Fibroblast of skin of left quadriceps (primary cell): ENCODE measurements at places on chromosomes 5 and 9.

DNA sequence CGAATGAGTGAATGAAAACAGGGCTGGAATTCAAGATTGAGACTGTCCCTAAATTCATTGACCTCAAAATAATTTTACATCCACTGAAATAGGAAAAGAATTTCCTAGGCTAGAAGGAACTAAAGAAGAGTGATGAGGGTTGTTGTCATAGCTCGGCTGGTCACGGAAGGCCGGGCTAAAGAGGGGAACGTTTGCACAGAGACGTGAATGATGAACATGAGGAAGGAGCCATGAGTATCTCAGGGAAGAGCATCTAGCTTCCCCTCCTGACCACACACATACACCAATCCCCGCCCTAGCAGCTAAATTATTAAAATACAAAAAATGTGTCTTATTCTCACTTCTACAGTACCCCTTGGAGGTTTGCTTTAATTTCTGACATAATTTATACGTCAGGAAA is 124.4 kb upstream of the ABCA1 start:
- no peak for DNase-seq

- no peak for DNase-seq
Observed at GRCh38 chr5:134120386-134121138, 6.1 kb downstream of the TCF7 start.

- no peak for DNase-seq
Observed at GRCh38 chr9:107767711-107768110, 278.1 kb upstream of the KLF4 start.

DNA sequence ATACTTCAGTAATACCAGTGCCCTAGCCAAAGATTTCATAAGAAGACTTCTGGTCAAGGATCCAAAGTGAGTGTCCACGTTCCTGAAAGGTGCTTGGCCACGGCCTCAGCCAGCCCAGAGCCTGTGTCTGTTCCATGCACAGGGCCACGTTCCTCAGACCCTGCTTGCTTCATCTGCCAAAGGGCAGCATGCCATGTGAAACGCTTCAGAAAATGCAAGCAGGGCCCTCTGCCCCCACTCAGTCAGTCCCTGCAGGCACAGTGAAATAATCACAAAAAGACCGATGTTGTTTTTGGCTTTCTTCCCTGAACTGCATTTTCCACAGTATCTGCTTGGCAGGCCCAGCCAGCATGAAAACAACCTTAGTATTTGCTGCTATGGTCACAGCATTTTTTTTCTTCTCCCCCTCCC is 85.5 kb upstream of the CTSL start:
- DNase-seq: no peak

DNA sequence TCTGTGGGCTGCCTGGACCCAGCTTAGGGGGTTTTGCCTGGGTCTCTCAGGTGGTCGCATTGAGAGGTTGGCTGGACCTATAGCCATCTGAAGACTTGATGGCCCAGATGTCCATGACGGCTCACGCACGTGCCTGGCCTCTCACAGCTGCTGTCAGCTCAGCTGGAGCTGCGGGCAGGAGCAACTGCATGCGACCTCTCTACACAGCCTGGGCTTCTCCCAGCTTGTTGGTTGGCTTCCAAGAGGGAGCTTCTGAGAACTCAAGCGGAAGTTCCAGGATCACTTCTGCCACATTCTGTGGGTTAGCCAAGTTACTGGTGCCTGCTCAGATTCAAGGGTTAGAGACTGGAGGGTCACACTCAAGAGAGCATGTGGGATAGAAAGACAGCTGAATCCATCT is 99.2 kb downstream of the DAPK1 start:
- no peak for DNase-seq

- DNase-seq: no peak
Observed at GRCh38 chr5:116908537-116908936, 333.9 kb upstream of the SEMA6A start.

DNA sequence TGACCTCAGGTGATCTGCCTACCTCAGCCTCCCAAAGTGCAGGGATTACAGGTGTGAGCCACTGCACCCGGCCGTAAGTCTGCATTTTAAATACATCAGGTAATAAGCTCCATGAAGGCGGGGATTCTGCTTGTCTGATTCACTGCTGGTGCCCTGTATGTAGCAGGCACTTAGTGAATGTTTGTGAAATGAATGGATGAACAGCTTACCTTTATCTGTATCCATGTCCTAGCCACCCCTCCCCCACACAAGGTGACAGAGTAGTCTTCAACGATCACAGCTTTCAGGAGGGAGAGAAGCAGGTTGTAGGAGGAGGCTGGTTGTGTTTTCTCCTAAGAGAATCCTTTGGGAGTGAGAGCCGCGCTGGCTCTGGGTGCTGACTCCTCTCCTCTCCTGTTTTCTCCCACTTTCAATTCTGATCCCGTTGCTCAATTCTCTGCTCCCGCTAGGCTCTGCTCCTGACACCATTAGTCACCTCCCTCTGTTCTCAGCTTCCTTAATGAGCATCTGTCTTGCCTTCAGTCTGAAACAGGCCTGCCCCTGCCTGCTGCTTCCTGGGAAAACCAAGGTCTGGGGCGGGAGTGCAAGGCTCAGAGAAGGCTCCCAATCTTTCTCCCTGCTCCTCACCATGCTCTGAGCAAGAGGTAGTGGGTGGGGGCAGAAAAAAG is 88.8 kb upstream of the CTNNA1 start:
- DNase-seq: peak; percentile 26

DNA sequence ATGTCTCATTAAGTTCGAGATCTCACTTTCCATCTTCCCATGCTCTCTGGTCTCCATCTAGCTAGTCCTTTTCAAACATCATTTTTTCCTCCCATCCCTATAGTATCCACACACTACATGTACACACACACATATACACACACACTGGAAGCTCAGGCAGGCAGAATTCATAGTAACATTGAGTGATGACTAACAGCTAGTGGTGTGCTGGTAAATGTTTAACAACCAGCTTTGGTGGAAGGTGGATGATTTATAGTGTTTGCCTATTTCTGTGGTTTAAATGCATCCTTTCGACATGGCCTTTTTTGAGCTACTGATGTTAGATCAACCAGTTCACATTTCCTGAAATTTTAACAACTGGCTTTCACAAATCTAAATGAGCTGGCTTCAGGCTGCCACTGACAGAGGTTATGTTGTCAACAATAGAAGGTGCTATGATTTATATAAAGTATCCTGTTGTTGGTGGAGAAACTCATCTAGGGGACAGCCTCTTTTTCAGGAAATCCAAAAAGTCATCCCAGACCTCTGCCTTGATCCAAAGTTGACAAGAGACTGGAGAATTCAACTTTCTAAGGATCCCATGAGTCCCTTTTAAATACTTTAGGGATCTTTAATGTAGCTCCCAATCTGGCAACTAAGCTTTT is 117.8 kb downstream of the CCDC192 start:
- peak; percentile 82 for DNase-seq

- DNase-seq: no peak
Observed at GRCh38 chr9:89386797-89387196, 68.5 kb downstream of the SECISBP2 start.
